Common myeloid progenitor, CD34-positive (primary cell): ENCODE measurements at places on chromosomes 2 and 18.

DNA sequence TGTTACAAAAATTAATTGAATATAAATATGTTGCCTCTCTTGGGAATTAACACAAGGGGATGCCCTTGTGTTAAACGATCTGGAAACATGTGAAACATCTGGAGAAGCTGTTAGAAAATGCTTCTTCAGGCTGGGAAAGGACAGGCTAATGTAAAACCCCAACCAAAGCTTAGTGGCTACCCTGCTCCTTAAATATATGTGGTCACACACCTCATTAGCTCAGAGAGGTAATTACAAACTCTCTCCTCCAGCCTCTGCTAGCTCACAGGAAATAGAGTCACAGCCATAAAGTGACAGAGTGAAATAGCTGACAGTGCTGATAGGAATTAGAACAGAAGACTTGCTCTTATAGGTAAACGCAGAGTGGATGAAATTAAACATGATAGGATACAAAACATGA lies 155.9 kb downstream of the RAB3GAP1 start:
- no peaks in the 10 kb centered on the region for H3K27me3 ChIP-seq
- DNase-seq, result no peak
- peaks cover 4% of the 10 kb centered on the region for H3K36me3 ChIP-seq
- no peak overlapping the region for H3K4me3 ChIP-seq
- H3K27ac ChIP-seq, result no peak overlapping the region
- H3K4me1 ChIP-seq, result no peaks in the 10 kb centered on the region

- no peak overlapping the region for H3K4me3 ChIP-seq
- H3K27ac ChIP-seq, result no peak overlapping the region
- H3K36me3 ChIP-seq, result no peaks in the 10 kb centered on the region
- no peaks in the 10 kb centered on the region for H3K27me3 ChIP-seq
- DNase-seq, result no peak
Measured at GRCh38 chr2:37976411-37976810, 51.3 kb downstream of the RMDN2 start.

DNA sequence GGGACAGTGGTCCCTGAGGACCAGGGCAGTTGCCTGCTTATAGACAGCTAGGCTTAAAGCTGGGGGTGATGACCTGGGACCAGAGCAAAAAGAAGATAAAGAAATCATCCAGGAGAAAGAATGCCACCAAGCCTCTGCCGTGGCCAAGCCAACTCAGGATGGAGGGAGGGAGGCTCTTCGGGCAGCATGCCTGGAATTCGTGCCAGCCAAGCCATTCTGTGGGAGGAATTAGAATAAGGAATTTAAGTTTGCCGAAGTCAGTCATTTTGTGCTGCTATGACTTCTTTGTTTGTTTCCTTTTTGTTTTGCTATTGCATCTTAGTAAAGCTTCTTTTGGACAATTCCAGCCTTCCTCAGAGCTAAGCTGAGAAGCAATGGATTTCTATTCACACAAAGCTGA lies 124.1 kb downstream of the EN1 start:
- no peaks in the 10 kb centered on the region for H3K36me3 ChIP-seq
- DNase-seq, result no peak
- no peak overlapping the region for H3K4me3 ChIP-seq
- no peaks in the 10 kb centered on the region for H3K27me3 ChIP-seq

GRCh38 chr2:55111230-55111569 lies 60.9 kb upstream of the RTN4 start:
- no peaks in the 10 kb centered on the region for H3K27me3 ChIP-seq
- H3K27ac ChIP-seq, result peak overlapping the region; percentile 69
- peak overlapping the region; percentile 2 for H3K4me3 ChIP-seq
- no peaks in the 10 kb centered on the region for H3K36me3 ChIP-seq
- peaks cover 41% of the 10 kb centered on the region for H3K4me1 ChIP-seq
- no peak for DNase-seq

DNA sequence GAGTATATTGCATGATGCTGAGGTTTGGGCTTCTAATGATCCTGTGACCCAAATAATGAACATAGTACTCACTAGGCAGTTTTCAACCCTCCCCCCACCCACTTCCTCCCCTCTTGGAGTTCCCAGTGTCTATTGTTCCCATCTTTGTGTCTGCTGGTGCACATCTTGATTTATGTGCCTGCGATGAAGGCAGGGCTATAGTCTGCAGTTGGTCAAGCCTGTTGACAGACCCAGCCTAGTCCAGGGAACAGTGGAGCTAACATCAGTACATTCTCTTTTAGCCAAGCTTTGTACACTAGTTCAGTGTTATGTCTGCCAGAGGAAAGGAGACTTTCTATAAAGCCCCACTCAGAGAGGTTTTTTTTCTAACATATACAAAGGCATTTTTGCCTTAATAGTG lies 287.6 kb downstream of the CPS1 start:
- H3K4me1 ChIP-seq, result no peaks in the 10 kb centered on the region
- H3K27me3 ChIP-seq, result no peaks in the 10 kb centered on the region
- H3K36me3 ChIP-seq, result no peaks in the 10 kb centered on the region
- H3K27ac ChIP-seq, result no peak overlapping the region
- DNase-seq, result no peak
- no peak overlapping the region for H3K4me3 ChIP-seq

DNA sequence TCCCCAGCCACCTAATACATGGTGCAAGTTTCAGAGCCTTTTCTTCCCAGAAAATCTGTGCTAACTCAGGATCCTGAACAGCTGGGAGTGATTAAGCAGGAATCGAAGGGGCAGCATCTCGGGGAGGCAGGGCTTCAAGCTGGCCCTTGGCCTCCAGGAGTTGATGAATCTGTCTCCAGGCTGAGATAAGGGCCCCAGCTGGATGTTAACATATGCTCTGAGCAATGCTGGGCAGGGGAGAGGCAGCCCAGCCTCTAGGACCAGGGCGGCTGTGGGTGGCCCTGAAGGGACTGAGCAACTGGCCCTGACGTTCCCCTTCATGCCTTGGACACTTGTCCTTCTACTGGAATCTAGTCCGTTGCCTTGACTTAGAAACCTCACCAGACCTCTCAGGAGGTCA lies 84.1 kb upstream of the EPC2 start:
- H3K27ac ChIP-seq, result no peak overlapping the region
- H3K27me3 ChIP-seq, result no peaks in the 10 kb centered on the region
- no peaks in the 10 kb centered on the region for H3K36me3 ChIP-seq
- peaks cover 3% of the 10 kb centered on the region for H3K4me1 ChIP-seq
